SW 1271 (cell line): ENCODE measurements at places on chromosomes 6 and 20.

- no peak for DNase-seq
Measured at GRCh38 chr6:137973201-137973600, 106.1 kb downstream of the TNFAIP3 start.

DNA sequence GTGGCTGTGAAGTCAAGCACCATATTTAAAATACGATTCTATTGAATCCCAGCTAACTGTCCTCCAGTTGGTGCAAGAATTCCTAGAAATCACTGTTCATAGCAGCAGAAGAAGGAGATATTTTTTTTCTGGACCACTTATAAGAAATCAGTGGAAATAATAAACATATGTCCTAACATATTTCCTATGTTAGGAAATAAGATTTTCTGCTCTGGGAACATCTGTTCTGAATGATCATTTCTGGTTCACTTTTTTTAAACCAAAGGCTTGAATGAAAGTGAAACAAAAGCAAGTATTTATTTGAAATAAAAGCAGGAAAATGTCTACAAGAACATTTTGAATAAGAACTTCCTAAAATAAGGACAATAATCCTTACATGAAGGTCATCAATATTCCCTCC lies 138.9 kb upstream of the RALGAPA2 start:
- DNase-seq = no peak

DNA sequence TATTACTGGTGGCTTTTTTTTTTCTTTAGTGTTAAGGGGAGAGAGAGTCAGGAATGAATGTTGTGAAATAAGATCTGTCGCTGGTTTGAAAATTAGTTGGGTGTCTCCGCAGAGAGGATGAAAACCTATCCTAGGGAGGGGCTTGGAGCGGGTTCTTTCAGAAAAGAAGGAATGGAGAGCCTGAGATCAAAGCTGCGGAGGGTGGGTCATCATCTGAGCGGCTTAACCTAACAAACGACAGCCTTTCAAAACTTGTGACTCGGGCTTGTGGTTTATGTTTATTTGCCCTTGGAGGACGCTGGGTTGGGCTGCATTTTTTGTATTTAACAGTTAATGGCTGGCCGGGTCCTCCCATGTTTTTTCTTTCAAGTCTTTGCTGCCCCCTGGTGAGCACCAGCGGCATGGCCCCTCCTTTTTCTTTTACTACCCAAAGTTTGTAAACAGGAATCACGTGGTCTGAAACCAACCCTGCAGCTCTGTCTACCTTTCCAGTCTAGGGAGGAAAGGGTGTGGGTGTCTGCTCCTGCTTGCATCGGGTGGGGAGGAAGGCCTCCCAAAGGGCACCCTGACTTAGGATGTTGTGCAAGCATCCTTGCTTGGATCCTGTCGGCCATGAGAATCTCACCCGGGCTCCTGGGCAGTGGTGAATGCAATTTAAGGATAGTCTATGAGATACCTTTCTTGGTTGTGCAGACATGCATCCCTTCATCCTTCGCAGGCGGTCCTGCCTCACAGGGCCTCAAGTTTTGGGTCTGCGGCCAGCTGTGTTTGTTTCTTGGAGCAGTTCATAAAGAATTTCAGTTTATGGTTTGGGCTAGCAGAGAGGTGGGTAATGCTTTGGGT lies 2.2 kb downstream of the PIM1 start:
- peak; percentile 82 for DNase-seq

- DNase-seq = no peak
Measured at GRCh38 chr20:35243986-35244385, 17.5 kb downstream of the MMP24 start.

- no peak for DNase-seq
Measured at GRCh38 chr6:16257999-16258708, 19.8 kb downstream of the GMPR start.
